T-helper 2 cell treated with Interferon-gamma antibody and Interleukin-4, amounts not matched to agents 5 μg/mL and 100 μg/mL, for 36 hours (primary cell): ENCODE measurements at places on chromosomes 4 and X.

DNA sequence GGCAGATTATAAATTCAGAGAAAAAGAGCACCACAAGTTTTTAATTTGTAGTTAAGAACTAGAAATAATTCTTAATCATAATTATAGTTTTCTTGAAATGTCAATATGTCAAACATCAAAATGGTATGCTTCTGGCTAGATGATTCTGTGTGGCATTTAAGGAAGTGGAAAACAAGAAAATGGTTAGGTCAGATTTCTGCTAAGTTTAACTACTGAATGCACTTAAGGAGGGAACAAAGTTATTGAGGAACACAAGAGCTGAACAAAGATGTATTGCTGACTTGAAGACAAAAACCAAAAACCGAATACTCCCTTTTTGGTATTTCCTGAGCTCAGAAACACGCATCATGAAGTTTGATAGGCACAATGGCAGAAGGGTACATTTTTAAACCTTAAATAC lies 58.7 kb upstream of the GPR34 start:
- DNase-seq = no peak

- no peak for DNase-seq
Observed at GRCh38 chr4:6121941-6122340, 78.4 kb downstream of the JAKMIP1 start.

GRCh38 chr4:2604614-2605013 lies 68.2 kb downstream of the FAM193A start:
- DNase-seq = no peak

GRCh38 chr4:82585690-82586435 lies 24.1 kb upstream of the TMEM150C start:
- DNase-seq = no peak
